Left lung (tissue), 14 donors: ENCODE measurements at places on chromosomes 3 and 15.

- no peak for DNase-seq
Measured at GRCh38 chr15:58019503-58020376, 45.8 kb downstream of the ALDH1A2 start.

- DNase-seq: no peak
Measured at GRCh38 chr3:109863701-109864100, 526.4 kb upstream of the DPPA4 start.

- no peak for DNase-seq
Measured at GRCh38 chr3:157030712-157031111, 129.2 kb downstream of the CCNL1 start.

DNA sequence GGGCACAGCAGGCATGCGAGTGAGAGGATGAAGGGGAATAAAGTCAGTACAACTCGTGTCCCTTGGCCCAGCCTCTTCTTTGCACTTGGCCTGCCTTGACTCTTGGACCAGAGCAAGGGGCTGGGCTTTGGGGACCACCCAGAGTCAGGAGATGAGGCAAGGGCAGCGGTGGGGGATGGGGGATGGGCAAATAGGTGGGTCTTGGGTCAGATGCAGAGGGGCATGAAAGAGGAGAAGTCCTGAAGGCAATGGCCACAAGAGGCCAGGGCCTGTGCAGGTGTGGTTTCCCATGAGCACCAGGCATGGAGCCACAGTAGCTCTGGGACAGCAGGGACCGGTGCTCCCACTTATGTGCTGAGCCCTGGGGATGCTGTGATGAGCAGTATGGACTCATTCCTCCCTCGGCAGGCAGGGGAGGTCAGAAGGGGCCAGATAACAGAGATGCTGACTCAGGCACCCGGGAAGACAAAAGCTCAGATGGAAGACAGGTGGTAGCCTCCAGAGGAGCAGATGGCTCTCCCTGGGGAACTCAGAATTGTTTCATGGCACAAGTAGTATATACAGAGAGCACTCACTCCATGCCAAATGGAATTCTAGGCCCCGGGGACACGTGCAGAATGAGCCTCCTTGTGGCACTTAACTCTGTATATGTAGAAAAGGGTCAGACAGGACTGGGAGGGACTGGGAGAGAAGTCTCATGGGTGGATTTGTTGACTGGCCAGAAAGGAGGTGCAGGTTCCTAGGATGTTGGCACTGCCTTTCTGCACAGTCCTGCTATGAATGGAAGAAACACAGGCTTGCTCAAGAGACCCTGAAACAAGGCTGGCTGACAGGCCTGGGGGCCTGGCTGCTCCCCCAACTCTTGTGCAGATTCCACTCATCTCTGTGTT lies 14.3 kb downstream of the ZBTB47 start:
- DNase-seq: no peak

- no peak for DNase-seq
Measured at GRCh38 chr3:181756645-181757297, 45.0 kb downstream of the SOX2 start.

DNA sequence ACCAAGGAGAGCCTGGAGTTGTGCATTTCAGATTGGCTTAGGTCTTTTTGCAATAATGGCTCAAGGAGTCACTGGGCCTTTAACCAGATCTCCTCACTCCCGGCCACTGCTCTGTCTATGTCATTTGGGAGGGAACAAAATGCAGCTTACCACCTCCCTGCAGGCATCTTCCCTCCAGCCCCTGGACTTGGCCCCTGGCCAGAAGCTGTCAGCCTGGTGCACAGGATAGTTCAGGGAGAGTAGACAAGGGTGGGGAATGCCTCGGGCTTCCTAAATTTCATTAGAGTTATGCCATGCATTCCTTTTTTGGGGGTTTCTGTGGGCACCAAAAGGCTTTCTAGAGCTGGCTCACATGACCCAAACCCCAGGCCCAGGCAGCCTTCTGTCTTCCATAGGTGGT lies 70.2 kb upstream of the HRH1 start:
- no peak for DNase-seq

DNA sequence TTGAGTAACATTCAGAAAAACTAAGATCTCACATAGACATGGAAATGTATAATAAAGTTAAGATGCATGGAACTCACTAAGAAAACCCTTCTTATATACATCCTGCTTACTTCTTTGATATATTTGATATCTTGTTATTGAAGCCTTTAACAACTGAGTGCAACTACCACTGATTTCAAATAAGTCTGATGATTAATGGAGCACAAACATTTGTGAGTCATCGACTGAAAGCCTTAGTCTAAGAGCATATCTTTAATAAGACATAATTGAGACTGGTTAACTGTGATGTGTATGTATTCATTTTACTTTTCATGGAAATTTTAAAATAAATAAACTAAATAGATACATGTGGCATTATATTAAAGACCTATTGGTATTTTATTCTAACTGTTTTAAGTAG lies 740.5 kb downstream of the EPHA3 start:
- no peak for DNase-seq

DNA sequence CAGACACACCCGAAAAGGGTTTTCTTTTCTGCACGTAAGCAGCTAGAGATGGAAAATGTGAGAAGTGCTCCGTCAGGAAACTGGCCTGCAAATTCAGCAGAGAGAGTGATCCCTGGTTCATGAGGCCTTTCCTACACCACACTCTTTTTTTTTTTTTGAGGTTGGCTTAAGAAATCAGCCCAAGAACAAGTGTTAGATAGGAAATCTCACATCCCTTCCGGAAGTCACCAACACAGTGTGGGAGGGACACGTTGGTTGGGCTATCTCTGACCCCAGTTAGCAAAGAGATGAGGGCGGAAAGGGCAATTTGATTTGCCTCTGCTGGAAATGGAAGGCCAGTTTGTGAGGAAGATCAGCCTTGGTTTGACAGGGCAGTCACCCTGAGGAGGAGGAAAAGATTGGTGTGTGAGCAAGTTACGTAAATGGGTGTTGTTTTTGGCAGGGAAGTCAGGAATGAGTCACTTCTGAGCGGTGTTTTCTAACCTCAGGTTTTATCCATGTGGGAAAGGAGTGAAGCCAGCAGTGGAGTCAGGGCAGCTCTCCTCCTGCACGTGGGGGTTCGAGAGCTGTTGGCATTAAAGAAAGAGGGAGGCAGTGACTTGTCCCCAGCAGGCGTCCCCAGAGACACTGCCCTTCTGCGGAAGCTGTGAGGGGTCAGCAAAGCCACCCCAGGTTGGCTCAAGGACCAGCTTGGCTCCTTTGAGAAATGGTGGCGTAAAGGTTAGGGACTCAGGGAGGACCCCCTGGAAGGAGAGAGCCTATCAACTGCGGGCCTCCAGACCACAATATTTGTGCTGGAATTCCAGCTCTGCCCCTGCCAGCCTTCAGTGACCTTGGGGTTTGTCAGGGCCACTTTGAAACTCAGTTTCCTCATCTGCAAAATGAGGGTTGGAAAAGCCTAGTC lies 237.6 kb upstream of the BHLHE40 start:
- DNase-seq: peak; percentile 64

GRCh38 chr3:51703068-51703760 lies 3.7 kb upstream of the GRM2 start:
- DNase-seq: no peak

DNA sequence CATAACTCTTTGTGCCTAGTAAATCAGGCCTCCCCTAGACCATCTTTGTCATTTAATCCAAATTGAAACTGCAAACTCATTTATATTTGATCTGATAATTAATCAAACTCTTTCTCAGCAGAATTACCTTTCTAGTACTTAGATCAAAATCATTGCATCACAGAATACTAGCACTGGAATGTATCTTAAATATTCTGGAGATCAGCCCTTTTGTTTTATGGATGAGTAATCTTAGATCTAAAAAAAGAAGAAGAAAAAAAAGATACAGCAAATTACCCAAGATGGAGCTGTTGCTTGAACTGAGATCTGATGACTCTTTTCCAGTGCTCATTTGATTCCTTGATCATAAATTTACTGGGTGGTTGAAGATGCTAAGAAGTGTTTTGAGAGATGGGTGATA lies 47.9 kb downstream of the NAALADL2 start:
- DNase-seq: no peak

GRCh38 chr3:131360191-131360755 lies 21.3 kb upstream of the NUDT16 start:
- peak; percentile 13 for DNase-seq

GRCh38 chr3:170560296-170560695 lies 25.6 kb downstream of the SLC7A14 start:
- no peak for DNase-seq

GRCh38 chr3:138396752-138397410 lies 37.5 kb upstream of the ESYT3 start:
- no peak for DNase-seq

DNA sequence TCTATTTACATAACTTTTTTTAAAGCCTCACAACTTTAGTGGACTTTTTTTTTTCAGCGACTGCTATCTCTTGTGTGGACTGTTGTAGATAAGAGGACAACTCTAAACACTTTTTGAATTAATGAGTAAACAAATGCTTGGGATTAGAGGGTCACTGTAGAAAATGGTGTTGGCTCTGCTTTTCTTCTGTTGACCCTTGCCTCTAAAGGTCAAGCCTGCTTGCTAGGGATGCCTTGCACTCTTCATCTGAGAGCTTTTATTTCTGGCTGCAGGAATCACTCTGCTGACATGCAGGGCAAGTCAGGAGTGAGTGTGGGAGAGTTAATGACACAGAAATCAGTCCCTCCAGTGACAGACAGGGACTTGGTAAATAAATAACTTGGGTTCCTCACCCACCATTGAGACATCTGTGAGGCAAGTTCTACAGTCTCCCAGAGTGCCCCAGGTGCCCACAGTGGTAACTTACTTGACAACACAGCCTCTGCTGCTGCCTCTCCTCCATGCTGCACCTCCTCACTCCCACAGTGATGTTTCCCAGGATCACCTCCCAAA lies 390.1 kb downstream of the IL20RB start:
- no peak for DNase-seq
